ENCODE measurements at places on chromosomes 4 and X.

GRCh38 chrX:39853417-39854030 is 244.2 kb downstream of the BCOR start:
- DNase-seq, result no peak

- DNase-seq, result no peak
Observed at GRCh38 chrX:13491061-13491460, 78.3 kb upstream of the EGFL6 start.

GRCh38 chr4:71453531-71453930 is 114.7 kb downstream of the SLC4A4 start:
- no peak for DNase-seq

DNA sequence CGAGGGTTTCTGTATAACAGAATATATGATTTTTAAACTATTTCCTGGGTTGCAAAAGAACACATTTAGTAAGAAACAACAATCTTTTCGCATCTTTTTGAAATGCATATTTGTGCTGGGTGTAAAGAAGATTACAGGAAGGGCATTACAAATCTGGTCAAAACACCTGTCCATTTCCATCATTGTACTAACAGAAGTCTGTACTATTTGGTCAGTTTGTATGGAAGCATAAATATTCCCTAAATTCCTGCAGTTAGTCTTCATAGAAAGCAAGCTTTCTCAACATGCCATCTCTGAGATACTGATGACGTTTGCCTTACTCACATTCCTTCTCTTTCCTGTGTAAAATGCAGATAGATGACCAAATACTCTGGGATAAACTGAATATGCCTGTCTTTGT is 203.3 kb downstream of the NWD2 start:
- no peak for DNase-seq

DNA sequence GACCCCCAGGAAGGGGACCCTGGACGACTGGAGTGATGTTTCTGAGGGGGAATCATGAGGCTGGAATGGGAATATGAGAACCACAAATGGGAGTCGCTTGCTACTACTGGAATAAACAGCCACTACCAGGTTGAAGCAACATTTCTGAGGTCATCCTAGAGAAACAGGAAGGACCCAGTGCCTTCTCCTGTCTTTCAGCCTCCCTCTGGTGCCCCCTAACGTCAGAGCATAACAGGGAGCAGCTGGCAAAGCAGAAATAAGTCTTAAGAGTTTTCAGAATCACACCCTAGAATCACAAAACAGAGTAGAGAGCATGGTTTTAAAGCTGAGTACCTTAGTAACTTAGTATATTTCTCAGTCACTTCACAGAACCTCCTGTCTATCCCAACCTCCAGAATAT is 347.8 kb upstream of the PITX2 start:
- peak; percentile 54 for DNase-seq

DNA sequence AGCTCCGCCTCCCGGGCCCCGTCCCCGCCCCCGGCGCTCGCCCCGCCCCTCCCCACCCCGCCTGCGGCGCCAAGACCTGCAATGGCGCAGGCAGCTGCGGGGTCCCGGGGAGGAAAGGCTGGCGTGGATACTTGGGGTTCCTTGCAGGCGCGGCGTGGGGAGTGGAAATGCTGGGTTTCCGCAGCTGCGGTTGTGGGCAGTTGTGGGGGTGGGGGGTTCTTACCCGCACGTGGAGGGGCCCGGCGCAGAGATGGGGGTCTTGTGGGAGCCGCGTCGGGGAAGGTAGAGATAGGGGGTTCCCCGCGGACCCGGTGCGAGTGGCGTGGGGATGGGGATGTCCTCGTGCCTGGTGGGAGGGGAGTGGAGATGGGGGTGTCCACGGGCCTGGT is 680 bp upstream of the ASMTL start:
- no peak for DNase-seq

DNA sequence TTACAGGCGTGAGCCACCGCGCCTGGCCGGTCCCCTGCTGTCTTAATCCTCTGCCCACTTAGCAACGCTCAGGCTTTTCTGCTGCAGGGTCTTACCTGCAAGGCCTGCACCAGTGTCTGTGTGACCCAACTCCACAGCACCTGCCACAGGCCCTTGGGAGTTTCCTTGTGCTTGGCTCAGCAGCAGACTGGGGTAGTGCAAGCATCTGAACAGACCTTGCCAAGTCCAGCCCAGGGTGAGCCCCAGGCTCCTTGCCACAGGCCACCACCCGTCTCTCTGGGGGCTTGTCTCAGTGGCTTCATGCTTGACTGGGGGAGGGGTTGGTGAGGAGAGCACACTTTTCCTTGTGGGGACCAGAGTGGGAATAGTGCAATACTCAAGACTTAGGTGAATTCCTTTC is 87.0 kb downstream of the FAM193A start:
- no peak for DNase-seq

DNA sequence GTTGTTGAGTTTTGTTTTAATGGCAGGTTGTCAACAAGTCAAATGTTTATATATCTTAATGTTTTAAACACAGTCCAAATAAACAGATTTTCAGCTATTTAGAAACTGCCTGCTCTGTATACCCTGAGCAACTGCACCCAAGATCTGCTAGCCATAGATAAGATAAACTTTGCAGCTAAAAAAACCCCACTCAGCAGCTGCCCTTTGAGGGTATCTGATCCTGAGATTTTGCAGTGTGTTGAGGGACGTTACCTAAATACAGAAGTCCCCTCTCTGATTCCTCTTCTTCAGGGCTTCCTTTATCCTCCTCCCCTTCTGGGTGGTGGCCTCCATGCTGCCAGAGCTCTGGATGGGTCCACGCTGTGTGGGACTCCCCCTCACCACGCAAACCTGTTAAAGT is 11.0 kb upstream of the FGG start:
- no peak for DNase-seq

DNA sequence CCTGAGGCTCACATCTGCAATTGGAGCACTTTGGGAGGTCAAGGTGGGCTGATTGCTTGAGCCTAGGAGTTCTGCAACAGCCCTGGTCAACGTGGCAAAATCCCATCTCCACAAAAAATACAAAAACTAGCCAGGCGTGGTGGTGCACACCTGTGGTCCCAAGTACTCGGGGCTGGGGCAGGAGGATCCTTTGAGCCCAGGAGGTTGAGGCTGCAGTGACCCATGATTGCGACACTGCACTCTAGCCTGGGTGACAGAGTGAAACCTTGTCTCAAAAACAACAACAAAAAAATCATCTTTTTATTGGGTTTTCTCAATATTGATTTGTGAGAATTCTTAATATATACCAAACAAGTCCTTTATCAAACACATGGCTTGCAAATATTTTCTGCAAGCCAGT is 64.9 kb downstream of the ANKRD17 start:
- DNase-seq, result no peak

DNA sequence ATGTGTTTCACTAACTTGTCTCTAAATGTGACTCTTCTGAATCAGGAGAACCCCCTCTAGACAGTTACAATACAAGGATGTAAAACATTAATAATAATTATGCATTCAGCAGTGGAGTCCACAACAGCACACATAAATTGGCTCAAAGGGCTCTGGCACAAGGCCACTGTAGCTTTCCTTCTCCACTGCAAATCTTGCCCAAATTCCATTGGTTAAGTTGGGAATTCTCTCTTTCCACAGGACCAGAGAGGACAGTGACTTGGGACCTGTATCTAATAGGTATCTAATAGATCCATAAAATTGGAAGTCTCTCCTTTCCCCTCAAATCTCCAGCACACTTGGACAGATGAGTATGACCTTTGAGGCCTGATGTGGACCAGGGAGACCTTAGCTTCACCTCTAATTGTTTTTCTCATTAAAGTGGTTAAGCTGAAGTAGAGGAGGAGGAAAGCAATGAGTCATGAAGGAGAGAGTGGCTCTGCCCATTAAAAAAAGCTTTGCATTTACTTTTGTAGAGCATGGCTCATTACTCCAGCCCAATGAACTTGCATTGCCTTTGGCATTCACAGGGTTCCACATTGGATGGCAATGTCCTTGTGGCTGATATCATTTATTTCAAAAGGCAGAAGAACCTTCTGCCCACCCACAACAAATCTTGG is 72.3 kb upstream of the SH3RF1 start:
- no peak for DNase-seq

DNA sequence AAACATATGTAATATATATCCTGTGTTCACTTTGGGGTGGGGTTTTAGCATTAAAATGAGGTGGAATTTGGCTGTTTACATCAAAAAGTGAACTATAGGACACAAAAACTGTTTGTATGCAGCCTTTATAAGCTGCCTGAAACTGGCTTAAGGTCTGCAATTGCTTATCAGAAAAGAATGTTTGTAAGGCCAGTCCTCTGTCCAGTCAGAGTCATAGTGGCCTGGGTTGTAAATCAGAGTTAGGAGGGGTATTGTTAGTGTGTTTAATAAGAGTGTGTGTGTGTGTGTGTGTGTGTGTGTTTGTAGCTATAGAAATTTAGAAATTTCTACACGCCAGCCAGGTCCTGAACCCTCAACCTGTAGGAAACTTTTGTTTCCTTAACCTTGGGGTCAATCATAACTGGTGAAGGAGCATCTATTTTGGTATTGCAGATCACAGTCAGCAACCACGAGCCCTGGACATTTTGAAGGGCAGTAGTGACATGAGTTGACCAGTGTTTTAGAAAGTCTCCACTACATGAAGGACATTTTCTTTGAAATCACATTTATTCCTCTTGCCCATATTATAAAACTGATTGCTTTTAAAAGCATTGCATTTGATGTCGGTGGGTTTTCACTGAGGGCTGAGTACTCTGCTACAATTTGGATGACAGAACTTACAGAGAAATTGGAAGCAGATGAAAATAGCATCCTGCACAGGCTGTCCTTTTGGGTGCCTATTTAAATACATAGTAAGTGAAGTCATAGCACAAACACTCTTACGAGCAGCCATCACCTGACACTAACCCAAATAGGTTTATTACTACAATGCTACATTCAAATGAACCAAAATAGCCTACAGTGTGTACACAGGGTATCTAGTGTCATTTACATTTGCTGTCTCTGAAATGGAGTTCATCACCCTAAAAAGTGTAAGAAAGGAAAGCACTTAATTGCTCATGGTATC is 11.2 kb upstream of the TMEM154 start:
- no peak for DNase-seq

GRCh38 chr4:186400676-186401075 is 134.7 kb downstream of the F11 start:
- no peak for DNase-seq

GRCh38 chr4:67087897-67088296 is 457.4 kb downstream of the CENPC start:
- peak; percentile 49 for DNase-seq

DNA sequence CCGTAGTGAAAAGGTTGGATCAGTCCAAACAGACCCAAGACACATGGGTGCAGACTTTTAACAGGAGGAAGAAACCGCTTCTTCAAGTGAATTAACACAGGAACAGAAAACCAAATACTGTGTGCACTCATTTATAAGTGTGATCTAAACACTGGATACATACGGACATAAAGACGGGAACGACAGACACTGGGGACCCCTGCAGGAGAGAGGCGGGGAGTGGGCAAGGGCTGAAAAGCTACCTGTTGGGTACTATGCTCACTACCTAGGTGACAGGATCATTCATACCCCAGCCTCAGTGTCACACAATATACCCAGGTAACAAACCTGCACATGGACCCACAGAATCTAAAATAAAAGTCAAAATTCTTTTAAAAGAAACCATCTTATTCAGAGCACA is 326.0 kb upstream of the NOCT start:
- no peak for DNase-seq

- DNase-seq, result no peak
Observed at GRCh38 chr4:185082561-185082960, 60.5 kb upstream of the SLC25A4 start.

GRCh38 chr4:86916392-86916791 is 18.4 kb upstream of the AFF1 start:
- DNase-seq, result no peak

GRCh38 chr4:160143574-160143973 is 1040.7 kb downstream of the RAPGEF2 start:
- peak; percentile 32 for DNase-seq

GRCh38 chr4:122847931-122848330 is 21.3 kb downstream of the FGF2 start:
- no peak for DNase-seq

DNA sequence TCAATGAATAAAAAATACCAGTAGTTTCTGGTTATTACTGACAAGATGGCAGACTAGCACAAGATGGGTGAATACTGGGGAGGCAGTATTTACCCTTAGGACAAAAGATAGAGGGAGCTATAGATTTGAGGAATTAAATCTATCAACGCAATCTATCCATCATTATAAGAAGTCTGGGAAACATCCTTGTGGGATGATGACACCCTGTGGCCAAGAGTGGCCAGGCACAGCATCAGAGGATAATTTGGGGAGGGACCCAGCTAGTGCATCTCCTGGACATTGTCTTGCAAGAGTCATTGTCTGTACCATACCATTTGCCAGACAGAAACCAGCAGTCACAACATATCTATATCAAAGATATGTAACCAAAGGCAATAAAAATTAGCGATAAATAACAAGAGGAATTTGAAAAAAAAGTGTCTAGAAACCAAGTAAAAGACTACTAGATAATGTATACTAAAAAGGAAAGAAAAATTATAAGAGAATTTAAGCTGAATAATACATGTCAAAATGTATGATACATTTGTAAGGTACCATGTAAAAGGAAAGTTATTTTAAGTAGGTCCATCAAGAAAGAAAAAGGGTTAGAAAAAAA is 22.9 kb downstream of the KCTD8 start:
- peak; percentile 6 for DNase-seq

- DNase-seq, result no peak
Observed at GRCh38 chr4:141912831-141913230, 276.4 kb downstream of the IL15 start.

GRCh38 chr4:61204353-61205060 is 4.4 kb downstream of the ADGRL3 start:
- no peak for DNase-seq

DNA sequence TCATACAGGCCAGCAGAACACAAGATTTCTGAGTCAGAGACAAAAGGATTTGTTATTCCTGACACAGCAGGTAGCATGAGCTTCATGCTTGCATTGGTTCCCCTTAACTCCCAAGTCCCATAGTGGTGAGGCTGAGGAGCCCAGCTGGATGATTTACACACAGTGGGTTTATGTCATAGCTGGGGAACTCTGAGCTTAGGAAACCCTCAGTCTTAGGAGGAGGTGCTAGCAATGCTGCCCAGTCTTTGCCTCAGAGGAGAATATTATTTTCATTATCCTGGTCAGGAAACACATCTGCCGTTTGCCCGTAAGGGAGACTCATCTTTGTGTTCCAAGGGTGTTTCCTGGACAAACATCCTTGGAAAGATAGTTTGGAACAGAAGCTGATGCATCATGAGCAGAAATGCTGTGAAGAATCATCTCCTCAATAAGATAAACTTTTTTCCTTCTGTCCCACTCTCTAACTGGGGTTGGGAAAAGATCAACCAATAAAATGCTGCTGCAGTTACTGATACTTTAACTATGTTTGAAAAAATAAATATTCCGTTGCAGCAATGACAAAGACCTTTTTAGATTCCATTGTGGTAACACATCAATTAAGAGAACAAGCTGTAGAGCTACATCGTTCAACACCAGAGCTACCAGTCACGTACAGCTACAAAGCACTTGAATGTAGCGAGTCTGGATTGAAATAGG is 146.8 kb downstream of the DCLK2 start:
- no peak for DNase-seq

GRCh38 chrX:275967-276580 is 5.1 kb upstream of the PLCXD1 start:
- peak; percentile 64 for DNase-seq

GRCh38 chr4:149370785-149371420 is 444.7 kb downstream of the IQCM start:
- peak; percentile 72 for DNase-seq

- no peak for DNase-seq
Observed at GRCh38 chr4:31261632-31262031, 541.5 kb downstream of the PCDH7 start.

GRCh38 chr4:186161138-186161537 is 30.2 kb upstream of the CYP4V2 start:
- DNase-seq, result no peak

Measured in LoVo (cell line).